NCI-H460 (cell line): ENCODE measurements at places on chromosomes 4 and X. TPM values are rescaled to one million over a fixed set of nuclear protein-coding genes. Genes with fewer than 3 reads are reported as not detected.

- no peak for DNase-seq
Observed at GRCh38 chr4:24910499-24910898, 2.3 kb downstream of the CCDC149 start.

DNA sequence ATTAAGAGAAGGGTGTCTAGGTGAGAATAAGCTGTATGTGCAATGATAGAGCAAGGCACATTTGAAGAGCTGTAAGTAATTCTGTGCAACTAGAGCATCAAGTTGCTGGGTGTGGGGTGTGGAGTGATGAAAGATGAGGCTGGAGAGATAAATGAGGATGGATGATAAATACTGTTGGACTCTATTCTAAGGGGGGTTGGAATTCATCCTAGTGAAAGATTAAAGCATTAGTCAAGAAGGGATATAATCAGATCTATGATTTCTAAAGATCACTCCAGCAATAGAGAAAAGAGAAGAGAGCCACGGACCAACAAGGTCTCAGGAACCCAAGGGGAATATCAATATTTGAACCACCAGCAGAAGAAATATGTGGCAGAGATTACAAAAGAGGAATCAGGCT lies 415.0 kb upstream of the RPS6KA3 start:
- DNase-seq = no peak

DNA sequence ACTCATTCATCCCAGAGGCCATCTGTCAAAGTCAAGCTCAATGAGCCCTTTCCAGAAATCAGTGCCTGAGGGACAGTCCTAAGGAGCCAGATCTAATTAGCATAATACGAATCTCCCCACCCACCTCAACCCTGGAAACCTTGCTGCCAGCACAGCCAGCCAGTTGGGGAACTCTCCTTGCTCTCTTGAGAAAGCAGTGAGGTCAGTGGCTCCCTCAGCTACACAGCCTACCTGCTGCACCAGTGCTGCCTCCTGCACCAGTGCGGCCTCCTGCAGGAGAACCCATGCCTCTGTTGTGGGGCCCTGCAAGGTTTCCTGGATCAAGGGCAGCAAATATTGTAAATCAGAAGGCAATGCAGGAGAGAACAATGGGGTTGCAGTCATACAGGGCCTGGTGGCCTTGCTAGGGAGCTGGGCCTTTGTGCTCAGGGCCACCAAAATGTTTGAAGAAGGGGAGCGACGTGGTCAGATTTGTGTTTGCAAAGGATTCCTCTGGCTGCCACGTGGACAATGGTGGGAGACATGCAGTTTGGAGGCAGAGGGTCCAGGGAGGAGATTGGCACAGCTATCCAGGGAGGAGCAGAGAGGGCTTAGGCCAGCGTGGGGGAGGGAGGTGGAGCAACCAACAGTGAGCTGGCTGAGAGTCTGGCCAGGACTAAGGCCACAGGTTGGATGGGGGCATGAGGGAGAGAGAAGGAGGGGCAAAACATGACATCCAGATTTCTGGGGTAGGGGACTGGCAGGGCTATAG lies 124.3 kb upstream of the MAMLD1 start:
- DNase-seq = no peak

GRCh38 chr4:88275516-88275915 lies 8.8 kb downstream of the PPM1K start:
- DNase-seq = no peak

DNA sequence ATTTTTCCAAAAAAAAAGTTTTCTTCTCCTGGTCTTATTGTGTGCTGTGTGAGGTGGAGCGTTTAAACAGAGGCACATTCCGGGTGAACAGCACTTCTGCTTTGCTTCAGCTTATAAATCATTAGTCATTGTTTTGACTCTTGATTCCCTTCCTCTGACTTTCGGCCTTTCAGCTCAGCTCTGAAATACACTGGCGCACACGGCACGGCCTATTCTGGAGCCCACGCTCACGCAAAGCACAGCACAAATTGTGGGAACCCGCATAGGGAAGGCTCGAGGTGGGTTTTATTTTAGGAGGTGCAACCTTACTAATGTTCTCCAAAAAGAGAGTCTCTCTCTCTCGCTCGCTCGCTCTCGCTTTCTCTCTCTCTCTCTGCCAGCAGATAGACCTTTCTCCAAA lies 4.0 kb downstream of the POU3F4 start:
- no peak for DNase-seq

- DNase-seq = no peak
Observed at GRCh38 chr4:19472666-19473065, 779.0 kb upstream of the SLIT2 start.

GRCh38 chr4:839675-840443 lies 13.9 kb upstream of the CPLX1 start:
- no peak for DNase-seq

DNA sequence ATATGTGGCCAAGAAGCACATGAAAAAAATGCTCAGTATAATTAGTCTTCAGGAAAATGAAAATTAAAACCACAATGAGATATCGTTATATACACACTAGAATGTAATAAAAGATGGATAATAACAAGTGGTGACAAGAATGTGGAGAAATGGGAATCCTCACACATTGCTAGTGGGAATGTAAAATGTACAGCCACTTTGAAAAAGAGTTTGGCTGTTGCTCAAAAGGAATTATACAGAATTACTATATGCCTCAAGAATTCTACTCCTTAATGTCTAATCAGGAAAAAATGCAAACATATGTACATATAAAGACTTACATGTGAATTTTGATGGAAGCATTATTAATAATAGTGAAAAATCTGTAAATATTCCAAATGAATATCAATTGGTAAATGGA lies 102.2 kb downstream of the SPCS3 start:
- DNase-seq = no peak

- DNase-seq = no peak
Observed at GRCh38 chr4:109321232-109321631, 18.8 kb upstream of the COL25A1 start.

- DNase-seq = peak; percentile 19
Observed at GRCh38 chrX:153884590-153884989, 1.4 kb downstream of the L1CAM start.

DNA sequence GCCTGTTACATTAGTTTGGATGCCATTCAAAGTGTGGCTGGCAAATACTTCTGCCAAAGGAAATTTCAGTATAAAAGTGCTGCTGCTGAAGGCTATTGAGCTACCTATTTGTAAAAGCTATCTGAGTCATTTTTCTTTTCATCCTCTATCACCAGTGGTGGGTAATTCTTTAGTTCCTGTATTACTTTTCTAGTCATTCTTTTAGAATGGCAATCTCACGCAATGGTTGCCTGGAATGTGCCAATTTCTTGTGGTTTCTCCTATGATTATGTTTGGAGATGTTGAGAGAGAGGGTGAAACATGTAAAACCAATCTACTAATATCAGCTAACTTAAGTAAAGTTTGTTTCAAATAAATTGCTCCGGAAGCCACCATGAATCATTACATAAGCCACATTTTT lies 685.0 kb downstream of the RAPGEF2 start:
- DNase-seq = no peak

DNA sequence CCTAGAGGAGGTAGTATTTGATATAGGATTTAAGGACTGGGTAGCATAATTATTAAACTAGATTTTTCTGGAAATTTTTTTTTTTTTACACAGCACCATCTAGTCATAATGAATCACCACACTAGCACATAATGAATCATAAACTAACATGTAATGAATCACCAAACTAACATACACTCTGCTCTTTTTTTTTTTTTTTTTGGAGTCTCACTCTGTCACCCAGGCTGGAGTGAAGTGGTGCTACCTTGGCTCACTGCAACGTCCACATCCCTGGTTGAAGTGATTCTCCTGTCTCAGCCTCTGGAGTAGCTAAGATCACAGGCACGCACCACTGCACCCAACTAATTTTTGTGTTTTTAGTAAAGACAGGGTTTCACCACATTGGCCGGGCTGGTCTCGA lies 92.5 kb downstream of the FAM13A start:
- no peak for DNase-seq

- no peak for DNase-seq
Observed at GRCh38 chr4:8282742-8283141, 13.2 kb downstream of the HTRA3 start.

DNA sequence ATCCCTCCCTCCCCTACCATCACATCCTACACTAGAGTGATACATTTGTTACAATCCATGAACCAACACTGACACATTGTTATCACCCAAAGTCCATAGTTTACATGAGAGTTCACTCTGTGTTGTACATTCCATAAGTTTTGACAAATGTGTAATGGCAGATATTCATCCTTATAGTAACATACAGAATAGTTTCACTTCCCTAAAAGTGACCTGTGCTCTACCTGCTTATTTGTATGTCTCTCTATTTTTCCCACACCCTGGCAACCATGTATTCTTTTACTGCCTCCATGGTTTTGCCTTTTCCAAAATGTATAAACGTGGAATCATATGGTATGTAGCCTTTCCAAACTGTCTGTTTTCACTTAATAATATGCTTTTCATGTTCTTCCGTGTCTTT lies 42.2 kb upstream of the HPGD start:
- no peak for DNase-seq

- no peak for DNase-seq
Observed at GRCh38 chrX:250965-251364, 30.2 kb upstream of the PLCXD1 start.

DNA sequence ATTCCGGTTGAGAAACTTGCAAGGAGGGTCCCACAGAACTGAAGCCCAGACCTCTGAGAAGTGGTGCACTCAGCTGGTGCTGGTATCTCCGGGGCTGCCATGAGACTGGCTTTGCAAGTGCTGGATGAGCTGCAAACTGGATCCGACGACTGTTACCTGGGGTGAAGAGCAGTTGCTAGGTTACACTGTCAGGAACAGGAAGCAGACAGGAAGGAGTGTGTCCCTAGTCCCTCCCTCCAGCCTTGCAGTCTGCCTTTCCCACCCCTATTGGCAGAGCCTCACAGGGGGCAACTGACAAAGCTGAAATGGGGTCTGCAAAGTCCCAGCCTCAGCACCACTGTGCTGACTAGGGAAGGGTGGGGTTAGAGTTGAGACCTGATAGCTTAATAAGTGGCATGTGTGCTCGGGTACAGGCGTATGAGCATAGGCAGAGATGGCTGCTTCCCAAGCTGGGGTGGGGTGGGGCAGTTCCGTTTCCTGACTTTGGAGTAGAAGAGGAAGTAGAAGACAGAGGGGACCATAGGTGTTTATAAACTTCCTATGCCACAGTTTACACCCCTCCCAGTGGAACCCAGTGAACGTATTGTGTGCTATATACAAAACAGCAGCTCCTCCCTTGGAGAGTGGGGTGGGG lies 18.0 kb downstream of the PPEF1 start:
- DNase-seq = no peak

DNA sequence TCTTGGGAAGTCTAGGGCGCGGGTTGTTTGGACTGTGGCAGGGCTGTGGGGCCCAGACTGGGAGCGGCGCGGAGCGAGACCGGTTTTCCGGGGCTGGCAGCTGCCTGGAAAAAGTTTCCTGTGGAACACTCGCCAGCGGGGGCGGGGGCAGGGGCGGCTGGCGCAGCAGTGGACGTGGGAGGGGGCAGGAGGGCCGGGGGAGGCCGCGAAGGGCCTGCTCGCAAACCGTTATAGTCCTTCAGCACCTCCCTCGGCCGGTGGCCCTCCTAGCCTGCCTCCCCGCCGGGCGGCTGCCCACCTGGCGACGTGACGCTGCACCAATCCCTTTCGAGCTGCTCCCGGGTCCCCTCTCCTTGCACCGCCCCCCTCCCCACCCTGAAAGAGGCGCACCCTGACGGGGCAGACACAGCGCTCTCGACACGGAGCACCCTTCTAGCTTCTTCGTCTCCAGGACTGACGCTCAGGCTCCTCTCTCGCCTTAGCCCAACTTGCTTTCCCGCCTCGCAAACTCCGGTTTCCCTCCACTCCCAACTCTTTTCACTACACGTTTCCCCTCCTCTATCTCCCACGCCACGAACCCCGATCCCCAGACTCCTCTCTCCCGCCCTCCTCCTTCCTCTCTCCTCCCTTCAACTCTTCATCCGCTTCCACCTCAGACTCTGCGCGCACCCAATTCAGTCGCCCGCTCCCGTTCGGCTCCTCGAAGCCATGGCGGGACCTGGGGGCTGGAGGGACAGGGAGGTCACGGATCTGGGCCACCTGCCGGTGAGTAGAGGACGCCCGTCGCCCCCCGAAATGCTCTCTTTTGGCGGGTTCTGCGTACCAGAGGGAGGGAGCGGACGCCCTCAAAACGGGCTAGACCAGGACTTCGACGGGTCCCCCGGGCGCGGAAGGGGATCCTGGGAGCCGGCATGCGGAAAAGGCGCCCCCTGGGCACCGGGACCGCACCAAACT lies at the start of gene NRK:
NRK (plus strand) TSS at position 402 of the 954 bp plus-strand sequence; CDS start at position 709, 307 bp downstream.
- no peak for DNase-seq

DNA sequence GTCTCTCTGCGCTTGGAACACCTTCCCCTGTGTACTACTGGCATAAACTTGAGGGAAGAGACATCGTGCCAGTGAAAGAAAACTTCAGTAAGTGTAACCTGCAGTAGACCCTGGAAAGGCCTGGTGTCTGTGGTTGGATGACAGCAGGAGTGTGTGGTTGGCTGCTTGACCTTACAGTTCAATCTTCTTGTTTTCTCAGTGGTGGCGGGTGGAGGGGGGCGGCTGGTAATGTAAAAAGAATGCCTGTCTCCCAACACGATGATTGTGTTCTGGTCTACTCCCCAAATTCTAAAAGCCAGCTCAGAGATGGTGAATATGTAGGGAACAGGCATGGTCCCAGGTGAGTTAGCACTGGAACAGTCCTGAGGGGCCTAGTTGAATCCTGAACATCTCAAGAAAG lies 18.6 kb downstream of the PSMD10 start:
- no peak for DNase-seq

- DNase-seq = no peak
Observed at GRCh38 chr4:132992686-132993085, 156.4 kb upstream of the PCDH10 start.

GRCh38 chr4:1567519-1567807 lies 116.7 kb downstream of the FAM53A start:
- no peak for DNase-seq

DNA sequence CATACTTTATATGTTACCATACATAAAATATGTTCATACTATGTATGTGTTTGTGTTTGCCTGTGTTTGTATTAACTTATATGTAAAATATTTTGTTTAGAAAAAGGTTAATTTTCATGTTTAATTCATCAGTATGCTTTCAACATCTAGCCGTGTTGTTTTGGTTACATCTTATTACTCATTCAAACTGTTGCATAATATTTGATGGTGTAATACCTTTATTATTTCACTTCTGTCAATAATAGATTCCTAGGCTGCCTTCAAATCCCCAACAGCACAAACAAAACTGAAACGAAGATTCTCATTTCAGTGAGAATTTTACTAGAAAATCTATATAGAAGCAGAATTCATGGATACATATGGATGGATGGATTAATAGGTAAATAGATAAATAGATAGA lies 462.3 kb upstream of the ADGRL3 start:
- no peak for DNase-seq

Gene COL4A5
- total RNA-seq = 193 and 211 TPM in 2 replicates

Gene SYNPO2
- total RNA-seq = 1.2 and 1.4 TPM in 2 replicates

Gene TEX13D
- not detected in 2 replicates for total RNA-seq

Gene GAB3
- 0.20 and 0.89 TPM in 2 replicates for total RNA-seq

Gene FRMD7
- not detected in 2 replicates for total RNA-seq

Gene SPANXA2
- not detected in 2 replicates for total RNA-seq

Gene RNF212
- total RNA-seq = 9.9 and 13.3 TPM in 2 replicates

Gene MAGEA1
- total RNA-seq = 64.2 and 68.8 TPM in 2 replicates

Gene ZNF630
- 1.6 and 2.4 TPM in 2 replicates for total RNA-seq

Gene SCD5
- 5.6 and 6.4 TPM in 2 replicates for total RNA-seq

Gene CYSLTR1
- not detected in 2 replicates for total RNA-seq
